ENCODE measurements at places on chromosomes 6 and 20.

DNA sequence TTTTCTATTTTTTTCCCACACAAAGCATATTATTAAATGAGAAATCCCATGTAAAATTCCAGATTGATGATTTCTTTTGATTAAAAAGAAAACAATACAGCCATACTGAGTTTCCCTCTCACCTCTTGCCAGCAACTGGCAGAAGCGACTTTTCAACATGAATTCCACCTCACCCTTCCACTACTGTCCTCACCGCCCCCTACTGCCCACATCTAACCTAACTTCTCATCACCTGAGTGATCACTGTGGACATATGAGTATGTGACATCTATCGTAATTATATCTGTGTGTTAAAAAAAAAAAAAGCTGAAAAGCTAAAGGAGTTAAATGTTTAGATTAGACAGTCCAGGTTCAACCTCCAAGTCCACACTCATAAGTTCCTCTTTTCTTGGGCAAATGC lies 528.6 kb downstream of the PRKN start:
- DNase-seq: no peak

DNA sequence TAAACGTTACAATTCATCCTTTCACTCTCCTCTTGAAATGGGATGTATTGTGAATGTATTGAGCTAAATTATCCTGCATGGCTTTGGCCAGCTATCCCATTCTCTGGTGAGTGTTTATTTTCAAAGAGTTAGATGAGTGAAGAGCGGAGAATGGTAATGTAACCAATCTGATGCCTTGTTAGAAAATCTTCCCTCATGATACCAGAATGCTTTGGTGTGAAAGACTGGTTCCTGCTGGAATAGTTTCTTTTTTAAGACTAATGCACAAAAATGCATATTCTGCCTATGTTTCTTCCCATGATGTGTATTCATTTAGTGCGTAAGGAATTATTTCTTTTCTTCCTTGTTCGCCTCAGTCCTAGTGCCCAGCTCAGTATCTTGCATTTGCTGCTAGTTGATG lies 506.7 kb downstream of the PRKN start:
- no peak for DNase-seq

- DNase-seq: no peak
Measured at GRCh38 chr6:10719964-10720264, 3.0 kb upstream of the TMEM14C start.

GRCh38 chr6:26474439-26474881 lies 16.7 kb downstream of the BTN2A1 start:
- DNase-seq: no peak

GRCh38 chr6:169370666-169371343 lies 117.2 kb upstream of the THBS2 start:
- no peak for DNase-seq

Data from cortex of kidney (tissue), 1 donor.